Activated CD4-positive, alpha-beta T cell treated with anti-CD3 and anti-CD28 coated beads for 36 hours (primary cell): ENCODE measurements at places on chromosomes 11 and 22. TPM values are rescaled to one million over a fixed set of nuclear protein-coding genes. Genes with fewer than 3 reads are reported as not detected.

GRCh38 chr11:18294862-18295261 lies 27.1 kb downstream of the HPS5 start:
- H3K27ac ChIP-seq = no peak overlapping the region
- peaks cover 13% of the 10 kb centered on the region for H3K4me1 ChIP-seq
- DNase-seq = peak; percentile 19
- no peaks in the 10 kb centered on the region for H3K27me3 ChIP-seq

- DNase-seq = no peak
- H3K27me3 ChIP-seq = peaks cover 6% of the 10 kb centered on the region
- no peak overlapping the region for H3K4me3 ChIP-seq
- H3K36me3 ChIP-seq = no peaks in the 10 kb centered on the region
- no peaks in the 10 kb centered on the region for H3K4me1 ChIP-seq
- no peak overlapping the region for H3K27ac ChIP-seq
Observed at GRCh38 chr11:95375886-95376285, 144.9 kb upstream of the SESN3 start.

DNA sequence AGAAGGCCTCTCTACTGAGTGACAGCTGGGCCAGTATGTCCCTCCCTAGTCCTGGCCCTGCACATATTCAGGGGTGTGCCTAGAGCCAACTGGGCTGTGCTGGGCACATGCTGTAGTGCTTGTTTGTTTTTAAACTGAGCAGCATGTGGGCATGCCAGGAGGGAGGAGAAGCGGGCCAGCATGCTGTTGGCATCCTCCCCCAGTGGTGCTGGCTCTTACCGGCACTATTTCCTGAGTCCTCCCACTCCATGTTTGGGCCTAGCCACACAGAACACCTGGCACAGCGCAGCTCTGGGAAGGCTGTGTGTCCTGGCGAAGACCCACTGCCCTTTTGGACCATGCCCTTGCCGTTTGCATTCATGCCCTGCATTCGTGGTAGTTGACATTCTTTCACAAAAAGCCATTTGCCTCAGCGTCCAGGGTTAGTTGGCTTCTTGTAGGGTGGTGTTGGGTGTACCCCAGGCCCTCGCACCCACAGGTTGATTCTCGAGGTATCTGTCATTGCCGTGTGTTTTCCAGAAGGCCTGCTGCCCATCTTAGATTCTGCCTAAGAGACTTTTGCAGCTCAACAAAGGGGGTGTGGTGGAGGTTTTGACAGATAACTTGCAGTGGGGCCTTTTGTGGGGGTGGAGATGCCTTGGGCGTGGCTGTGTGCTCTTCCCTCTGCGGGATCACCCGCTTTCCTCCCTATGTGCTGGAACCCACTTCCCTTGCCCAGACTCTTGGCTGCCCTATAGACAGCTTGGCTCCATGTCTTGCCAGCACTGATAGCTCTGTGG lies 13.6 kb downstream of the DGCR8 start:
- H3K4me3 ChIP-seq = no peak overlapping the region
- peaks cover 75% of the 10 kb centered on the region for H3K36me3 ChIP-seq
- DNase-seq = no peak

TAF1D gene
- total RNA-seq = 355 TPM

OR5B21 gene
- total RNA-seq = 0.33 TPM

GRCh38 chr22:49152127-49152938 lies 675.3 kb downstream of the BRD1 start:
- no peaks in the 10 kb centered on the region for H3K4me1 ChIP-seq
- no peak for DNase-seq
- no peak overlapping the region for H3K4me3 ChIP-seq
- peaks cover 7% of the 10 kb centered on the region for H3K27me3 ChIP-seq

CEP126 gene
- total RNA-seq = 2.0 TPM

APOBEC3F gene
- 24.5 TPM for total RNA-seq

GRCh38 chr22:35076630-35077029 lies 10.7 kb downstream of the ISX start:
- H3K4me1 ChIP-seq = no peaks in the 10 kb centered on the region
- DNase-seq = no peak
- no peak overlapping the region for H3K27ac ChIP-seq
- peaks cover 6% of the 10 kb centered on the region for H3K27me3 ChIP-seq

CCDC87 gene
- 0.09 TPM for total RNA-seq
